ENCODE measurements at places on chromosomes 5 and 9. TPM values are rescaled to one million over a fixed set of nuclear protein-coding genes. Genes with fewer than 3 reads are reported as not detected.

- no peak for DNase-seq
Observed at GRCh38 chr5:177520916-177521513, 4.3 kb upstream of the DDX41 start.

- no peak for DNase-seq
Observed at GRCh38 chr5:160750938-160751657, 100.9 kb downstream of the ATP10B start.

GMCL2 gene
- total RNA-seq = not detected

DNA sequence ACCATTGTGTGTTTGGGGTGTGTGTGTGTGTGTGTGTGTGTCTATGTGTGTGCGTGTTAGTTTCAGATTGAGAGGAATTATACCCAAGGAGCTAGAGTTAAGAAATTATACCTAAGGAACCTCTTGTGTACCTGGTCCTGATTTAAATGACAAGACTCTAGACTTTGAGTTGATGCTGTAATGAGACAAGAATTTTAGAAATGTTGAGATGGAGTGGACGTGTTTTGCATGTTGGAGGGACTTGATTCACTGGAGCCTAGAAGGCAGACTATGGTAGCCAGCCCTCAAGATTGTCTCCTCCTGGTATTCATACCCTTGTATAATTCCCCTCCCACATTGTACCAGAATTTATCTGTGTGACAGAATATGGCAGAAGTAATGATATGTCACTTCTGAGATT, 52.4 kb upstream of the HSPB3 start:
- no peak for DNase-seq

ENTREP1 gene
- 14.6 TPM for total RNA-seq

ACOT12 gene
- total RNA-seq = not detected

DNA sequence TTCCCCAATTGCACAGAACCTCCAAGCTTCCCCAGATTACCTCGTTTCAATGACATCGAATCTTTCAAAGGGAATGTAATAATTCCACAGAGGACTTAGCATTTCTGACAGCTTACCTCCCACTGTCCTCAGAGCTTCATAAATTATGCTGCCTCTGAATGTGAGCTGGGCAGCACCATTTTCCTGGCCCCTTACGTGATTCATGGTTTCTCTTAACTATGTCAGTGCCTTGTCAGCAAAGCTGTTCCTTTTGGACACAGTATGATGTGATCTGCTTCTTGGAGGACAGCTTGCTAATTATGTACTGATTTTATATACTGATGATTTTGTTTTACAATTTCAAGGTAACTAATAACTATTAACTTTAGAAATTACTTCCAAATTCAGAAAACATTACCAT, 27.7 kb upstream of the SSBP2 start:
- no peak for DNase-seq

GRIA1 gene
- not detected for total RNA-seq

DNA sequence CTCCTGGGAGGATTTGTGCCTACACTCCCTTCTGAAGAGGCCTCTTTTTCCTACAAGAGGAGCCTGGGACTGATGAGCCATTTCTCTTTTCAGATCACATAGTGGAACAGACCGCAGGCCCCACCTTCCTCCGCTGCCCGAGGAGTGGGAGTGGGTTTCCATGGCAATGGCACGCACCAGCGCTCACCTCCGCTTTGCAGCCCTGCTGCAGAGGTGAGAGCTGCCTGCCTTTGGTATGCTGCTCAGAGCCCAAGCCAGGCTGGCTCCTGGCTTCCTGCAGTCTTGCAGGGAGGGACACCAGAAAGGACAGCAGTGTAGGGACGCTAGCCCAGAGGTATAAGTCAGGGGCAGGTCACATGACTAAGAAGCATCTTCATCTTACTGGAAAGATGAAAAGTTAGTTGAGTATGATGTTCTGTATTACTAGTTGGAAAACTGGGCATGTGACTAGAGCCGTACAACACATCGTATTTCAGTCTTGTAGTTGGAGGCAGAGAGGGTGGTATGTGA, 12.4 kb downstream of the PTTG1 start:
- DNase-seq = peak; percentile 60

GRCh38 chr5:98065261-98065909, 708.1 kb upstream of the RGMB start:
- DNase-seq = no peak

C9orf152 gene
- 6.7 TPM for total RNA-seq

GRCh38 chr5:149466457-149466972, 84.7 kb downstream of the CSNK1A1 start:
- no peak for DNase-seq

ARL14EPL gene
- total RNA-seq = not detected

GRCh38 chr5:67204821-67205220, 8.2 kb upstream of the CD180 start:
- no peak for DNase-seq

RNF183 gene
- total RNA-seq = 0.96 TPM

FBP2 gene
- 0.29 TPM for total RNA-seq

DNA sequence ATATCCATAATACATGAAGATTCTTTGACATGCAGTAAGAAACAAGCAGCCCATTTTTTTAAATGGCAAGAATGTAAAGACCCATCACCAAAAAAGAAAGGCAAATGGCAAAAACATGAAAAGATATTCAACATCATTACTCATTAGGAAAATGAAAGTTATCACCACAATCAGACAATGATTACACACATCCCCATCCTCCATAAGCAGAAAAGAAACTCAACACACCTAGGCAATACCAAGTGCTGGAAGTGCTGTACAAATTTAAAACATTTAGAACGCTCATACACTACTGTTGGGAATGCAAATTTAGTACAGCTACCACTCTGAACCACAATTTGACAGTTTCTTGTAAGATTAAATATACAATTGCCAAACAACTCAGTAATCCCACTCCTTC, 466.7 kb downstream of the ACTL7B start:
- DNase-seq = no peak

GRCh38 chr5:95738072-95738471, 6.9 kb downstream of the RHOBTB3 start:
- no peak for DNase-seq

IL7R gene
- 34.9 TPM for total RNA-seq

DNA sequence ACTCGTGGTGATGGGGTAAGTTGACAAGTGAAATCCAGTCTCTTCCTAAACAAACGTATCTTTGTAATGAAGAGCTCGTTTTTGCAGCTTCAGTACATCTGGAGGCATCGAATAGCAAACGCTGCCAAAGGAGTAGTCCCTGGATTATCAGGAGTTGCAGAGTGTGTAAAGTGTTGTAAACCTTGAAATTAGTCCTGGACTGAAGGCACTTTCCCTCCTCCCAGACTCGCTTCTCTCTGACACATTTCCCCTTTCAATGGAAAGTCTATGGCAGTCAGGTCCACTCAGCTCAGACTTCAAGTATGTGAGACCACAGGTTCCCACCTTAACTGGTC, 1.5 kb upstream of the PBX3 start:
- DNase-seq = no peak

FRRS1L gene
- 11.0 TPM for total RNA-seq

LRRC19 gene
- total RNA-seq = not detected

TMEM174 gene
- total RNA-seq = not detected

- no peak for DNase-seq
Observed at GRCh38 chr9:29822458-29822857, 2249.2 kb upstream of the C9orf72 start.

LCN2 gene
- total RNA-seq = 143 TPM

GRCh38 chr9:129102791-129103594, 7.6 kb downstream of the CRAT start:
- DNase-seq = peak; percentile 75

DNA sequence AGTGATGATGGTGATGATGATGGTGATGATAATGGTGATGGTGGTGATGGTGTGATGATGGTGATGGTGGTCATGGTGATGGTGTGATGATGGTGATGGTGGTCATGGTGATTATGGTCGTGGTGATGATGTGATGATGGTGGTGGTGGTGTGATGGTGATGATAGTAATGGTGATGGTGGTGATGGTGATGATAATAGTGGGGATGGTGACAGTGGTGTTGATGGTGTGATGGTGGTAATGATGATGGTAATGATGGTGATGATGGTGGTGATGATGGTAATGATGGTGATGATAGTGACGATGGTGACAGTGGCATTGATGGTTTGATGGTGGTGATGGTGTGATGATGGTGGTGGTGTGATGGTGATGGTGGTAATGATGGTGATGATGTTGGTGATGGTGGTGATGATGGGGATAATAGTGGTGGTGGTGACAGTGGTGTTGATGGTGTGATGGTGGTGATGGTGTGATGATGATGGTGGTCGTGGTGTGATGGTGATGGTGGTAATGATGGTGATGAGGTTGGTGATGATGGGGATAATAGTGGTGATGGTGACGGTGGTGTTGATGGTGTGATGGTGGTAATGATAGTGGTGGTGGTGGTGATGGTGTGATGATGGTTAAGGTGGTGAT, 6.5 kb downstream of the STKLD1 start:
- DNase-seq = no peak

GRCh38 chr5:179121667-179122111, 61.5 kb downstream of the ZNF354C start:
- peak; percentile 34 for DNase-seq

DNA sequence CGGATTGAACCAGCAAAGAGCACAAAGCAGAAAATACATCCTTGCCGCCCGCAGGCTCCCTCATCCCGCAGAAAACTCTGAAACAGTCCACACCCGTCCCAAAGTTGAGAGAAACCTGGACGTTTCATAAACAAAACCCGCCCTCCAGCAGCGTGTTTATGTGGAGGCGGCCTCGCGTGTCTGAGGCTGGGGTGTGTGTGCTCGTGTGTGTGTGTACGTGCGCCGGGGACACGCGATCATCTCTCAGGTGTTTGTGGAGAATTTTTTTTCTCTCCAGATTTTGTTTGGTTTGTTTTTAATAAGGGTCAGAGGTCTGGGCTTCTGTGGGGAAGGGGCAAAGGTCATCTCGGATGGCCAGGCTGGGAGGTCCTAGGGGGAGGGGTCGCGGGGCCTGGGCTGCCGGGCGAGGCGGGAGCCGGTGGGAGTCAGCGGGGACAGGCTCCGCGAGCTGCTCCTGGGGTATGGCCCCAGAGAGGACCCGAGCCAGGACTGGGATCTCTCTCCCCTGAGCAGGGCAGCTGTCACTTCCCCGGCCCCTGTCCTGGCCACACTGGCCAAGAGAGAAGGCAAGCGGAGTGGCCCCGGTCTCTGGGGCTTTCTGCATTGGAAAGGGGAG, 206.4 kb downstream of the C9orf50 start:
- peak; percentile 73 for DNase-seq

Measured in ureter (tissue), 1 donor.